Activated effector memory CD4-positive, alpha-beta T cell treated with anti-CD3 and anti-CD28 coated beads, Interleukin-2, amount 50 U/mL, for 16 hours (primary cell): ENCODE measurements at places on chromosomes 5 and 9.

DNA sequence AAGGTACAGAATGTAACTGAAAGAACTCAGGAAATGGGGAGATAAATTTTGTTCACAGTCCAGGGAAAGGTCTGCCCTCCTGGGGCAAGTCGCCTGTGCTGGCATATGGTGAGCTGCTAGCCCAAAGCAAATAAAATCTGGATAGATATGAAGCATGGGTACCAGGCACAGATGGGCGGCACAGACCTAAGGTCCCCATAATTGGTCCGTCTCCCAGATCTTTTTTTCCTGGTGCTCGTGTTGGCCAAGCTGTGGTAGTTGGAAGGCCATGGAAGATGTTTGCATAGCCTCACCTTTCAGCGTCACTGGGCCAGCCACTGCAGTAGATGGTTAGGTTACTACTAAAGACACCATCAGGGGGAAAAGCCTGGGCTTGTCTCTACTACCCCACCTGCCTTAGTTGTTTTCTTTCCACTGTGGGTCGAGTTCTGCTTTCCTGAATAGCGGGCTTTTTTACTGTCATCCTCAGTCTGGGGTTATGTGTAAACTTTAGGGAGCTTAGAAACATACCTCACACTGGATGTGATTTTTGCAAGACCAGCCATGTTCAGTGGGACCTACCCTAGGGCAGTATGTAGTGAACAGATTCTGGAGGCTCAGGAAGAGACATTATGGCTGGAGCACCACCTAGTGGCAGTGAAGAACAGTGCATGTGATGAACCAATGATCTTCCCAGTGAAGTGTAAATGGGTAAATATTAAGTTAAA lies 24.2 kb upstream of the GLRX start:
- peak; percentile 85 for DNase-seq

DNA sequence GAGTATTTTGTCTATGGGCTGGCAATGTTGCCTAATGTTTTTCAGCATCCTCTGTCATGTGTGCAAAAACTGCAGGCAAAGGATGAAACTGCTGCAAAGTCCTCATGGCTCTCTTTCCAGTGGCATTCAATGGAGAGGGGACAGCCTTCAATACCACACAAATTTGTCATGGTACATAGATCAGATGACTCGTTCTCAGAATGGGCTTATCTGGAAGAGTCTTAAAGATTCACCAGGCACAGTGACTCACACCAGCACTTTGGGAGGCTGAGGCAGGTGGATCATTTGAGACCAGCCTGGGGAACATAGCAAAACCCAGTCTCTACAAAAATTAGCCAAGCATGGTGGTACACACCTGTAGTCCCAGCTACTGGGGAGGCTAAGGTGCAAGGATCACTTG lies 5.3 kb downstream of the CDKN2AIPNL start:
- DNase-seq = no peak

- DNase-seq = no peak
Measured at GRCh38 chr9:133002147-133003070, 23.9 kb downstream of the GFI1B start.

DNA sequence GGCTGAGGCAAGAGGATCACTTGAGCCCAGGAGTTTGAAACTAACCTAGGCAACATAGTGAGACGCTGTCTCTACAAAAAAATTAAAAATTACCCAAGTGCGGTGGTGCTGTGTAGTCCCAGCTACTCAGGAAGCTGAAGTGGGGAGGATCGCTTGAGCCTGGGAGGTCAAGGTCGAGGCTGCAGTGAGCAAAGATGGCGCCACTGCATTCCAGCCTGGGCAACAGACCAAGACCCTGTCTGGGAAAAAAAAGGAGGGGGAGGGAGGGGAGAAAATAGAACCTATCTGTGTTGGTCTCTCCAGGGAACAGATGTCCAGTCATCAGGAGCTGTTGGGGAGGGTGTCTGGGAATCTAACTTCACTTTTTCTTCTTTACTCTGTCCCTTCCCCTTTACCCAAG lies 24.3 kb downstream of the MAT2B start:
- DNase-seq = no peak

DNA sequence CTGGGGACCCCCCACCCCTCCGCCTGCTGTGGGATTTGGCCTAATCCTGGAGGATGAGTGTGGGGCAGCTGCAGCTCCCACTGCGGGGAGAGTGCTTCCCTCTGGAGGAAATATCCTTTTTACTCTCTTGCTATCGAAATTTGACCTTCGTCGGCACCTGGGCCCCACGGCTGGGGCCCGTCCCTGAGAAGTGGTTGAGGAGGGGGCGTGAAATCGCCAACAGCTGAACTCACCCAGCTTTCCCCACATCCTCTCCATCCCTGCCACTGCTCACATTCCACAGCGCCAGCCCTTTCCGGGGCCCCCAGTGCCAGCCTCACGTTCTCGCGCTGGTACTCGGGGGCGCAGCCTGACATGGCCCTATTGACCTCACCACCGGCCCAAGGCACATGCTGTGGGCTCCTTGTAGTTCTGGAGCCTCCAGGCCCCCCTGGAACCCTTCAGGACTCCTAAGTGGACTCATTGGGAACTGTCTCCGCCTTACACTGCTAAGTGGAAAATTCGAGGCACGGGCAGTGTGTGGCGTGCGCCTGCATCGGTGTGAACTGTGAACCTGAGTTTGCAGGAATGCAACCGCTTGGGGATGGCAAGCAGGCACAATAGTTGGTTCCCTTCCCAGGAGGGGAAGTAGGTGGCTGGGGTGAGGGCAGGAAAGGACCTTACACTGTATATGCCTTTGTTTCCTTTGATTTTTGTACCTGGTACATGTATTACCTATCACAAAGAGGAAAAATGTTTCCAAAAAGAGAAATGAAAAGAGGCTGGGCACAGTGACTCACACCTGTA lies 19.2 kb downstream of the FGFR4 start:
- DNase-seq = no peak

GRCh38 chr5:66603881-66604280 lies 7.7 kb downstream of the MAST4 start:
- DNase-seq = no peak

DNA sequence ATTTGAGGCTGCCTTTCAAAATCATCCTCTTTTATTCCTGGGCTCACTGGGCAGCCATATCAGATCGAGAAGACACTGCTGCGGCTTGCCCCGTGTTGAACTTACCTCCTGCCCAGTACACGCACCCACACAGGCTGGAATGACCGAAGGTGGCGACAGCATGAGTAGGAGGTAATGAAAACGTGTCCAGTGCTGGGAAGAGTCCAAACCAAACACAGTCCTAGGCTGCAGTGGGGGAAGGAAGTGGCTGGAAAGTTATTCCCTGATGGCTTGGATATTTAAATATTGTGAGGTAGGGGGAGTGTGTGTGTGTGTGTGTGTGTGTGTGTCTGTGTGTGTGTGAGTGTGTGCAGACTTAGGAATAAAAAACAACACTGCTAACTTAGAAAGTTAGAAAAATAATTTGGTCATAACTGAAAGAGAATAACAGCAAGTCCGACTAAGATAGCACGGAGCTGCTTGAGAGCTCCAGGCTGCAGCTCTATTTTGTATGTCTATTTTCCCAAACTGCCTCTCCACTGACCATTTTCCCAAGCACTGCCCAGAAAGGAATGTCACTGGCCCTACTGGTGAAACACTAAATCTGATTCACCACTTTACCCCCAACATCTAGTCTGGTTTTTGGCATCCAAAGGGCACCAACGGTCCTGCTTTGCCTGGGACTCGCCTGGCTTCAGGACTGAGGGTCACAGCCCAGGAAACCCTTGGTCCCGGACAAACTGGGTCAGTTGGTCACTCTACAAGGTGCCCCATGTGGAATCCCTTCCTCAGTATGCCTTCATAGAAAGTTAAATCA lies 41.2 kb downstream of the ANKH start:
- no peak for DNase-seq

DNA sequence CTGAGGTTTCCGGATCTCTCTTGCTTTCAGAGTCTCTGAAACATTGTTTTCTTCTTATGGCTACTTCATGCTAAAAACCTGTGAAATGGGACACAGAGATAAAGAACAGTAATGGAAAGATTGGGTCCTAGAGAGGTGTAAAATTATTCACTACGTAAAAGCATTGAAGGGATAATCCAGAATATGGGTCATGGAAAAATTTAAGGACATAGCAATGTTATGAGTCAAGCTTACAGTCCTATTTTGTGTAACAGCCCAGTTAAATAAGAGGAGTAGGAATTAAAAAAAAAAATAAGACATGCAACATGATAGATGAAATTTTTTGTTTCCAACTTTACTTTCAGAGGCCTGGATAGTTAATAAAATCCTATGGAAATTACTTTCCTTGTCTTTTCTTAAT lies 61.9 kb upstream of the ELL2 start:
- no peak for DNase-seq

GRCh38 chr9:80699511-80699998 lies 989.8 kb downstream of the TLE1 start:
- no peak for DNase-seq

DNA sequence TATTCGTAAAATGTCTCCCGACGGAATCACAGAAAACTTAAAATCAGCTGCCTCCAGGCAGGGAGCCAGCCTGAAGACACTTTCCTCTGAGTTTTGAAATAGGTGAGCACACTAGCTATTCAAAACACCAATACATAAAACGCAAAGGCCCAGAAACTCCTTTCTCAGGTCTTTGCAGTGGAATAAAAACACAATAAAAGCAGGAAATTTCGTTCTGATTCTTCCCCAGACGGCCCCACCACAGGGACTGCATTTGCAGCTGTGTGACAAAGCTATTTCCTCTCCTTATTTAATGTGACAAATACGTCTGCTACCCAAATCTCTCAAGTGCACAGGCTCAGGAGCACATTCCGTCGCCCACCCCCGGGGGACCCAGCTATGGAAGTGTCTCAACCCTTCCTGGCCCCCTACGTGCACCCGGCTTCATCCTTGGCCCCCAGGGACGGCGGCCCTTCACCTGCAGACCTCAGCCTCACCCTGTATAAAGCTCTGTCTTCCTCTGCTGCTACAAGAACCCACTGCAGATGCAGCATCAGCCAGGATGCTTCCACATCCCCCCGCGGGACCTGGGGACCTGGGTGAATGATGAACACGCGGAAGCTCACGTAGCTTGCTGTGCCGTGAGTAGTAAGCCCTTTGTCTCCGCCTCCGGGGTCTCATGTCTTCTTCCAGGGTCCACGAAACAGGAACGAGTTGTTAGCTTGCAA lies 24.9 kb downstream of the AHRR start:
- DNase-seq = peak; percentile 60
